ENCODE measurements at places on chromosomes 2 and 18.
A peak's percentile ranks its signal among the peaks of the same experiment; 100 is the strongest.

DNA sequence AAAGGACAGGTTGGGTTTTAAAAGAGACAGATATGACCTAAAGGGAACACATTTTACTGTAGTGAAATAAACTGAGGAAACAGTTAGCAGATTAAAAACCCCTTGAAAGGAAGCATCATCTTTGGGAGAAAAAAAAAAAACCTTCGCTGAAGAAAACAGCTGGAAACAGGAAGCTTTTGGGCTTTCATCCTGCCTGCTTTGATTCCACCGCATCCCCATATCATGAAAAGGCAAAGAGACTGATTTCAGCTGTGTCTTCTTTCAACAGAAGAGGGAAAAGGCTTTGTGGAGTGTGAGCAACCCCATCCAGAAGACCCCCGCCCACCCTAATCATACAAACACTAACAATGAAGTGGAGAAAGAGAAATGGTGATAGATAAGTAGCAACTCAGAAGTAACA is 86.4 kb downstream of the TCF4 start:
- DNase-seq: peak; percentile 24

DNA sequence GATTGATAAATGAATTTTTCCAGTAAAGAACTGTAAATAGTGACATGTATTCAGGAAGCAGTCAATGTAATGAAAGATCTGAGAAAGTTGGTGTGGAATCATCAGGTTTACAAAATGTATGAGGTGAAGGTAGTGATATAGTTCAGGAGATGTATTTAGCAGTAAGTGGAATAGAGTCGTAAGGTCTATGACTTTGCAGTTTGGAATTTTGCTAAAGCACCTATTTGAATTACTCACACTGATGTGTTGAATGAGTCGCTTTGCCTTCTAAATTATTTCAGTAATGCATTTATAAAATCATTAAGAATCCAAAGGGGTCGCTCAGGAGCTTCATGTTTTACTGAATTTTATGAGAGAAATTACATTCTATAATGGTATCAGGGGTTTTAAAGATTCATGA is 713.7 kb downstream of the DSC3 start:
- no peak for DNase-seq

- DNase-seq: no peak
Observed at GRCh38 chr2:161956738-161957137, 117.3 kb downstream of the DPP4 start.

DNA sequence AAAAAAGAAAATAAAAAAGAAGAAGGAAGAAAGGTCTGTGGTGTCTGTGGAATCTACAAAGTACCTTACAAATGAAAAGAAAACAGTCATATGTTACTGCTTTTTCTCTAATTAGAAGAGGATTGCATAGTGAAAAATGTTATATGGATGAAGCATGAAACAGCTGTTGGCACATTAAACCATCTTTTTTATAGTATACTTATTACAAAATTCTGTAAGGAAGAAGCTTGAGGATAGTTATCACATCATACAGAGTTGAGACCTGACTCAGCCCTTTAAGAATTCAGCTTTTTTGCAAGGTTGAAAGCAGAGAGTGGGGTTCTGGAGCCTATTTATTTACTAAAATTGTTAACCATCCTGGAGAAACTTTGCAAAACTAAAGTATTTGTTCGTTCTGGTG is 222.7 kb downstream of the PHLPP1 start:
- peak; percentile 7 for DNase-seq

- DNase-seq: no peak
Observed at GRCh38 chr18:37107748-37108522, 279.0 kb downstream of the KIAA1328 start.

- no peak for DNase-seq
Observed at GRCh38 chr2:9707008-9707407, 76.2 kb upstream of the YWHAQ start.

GRCh38 chr2:202014759-202015211 is 18.9 kb upstream of the FZD7 start:
- DNase-seq: peak; percentile 56

DNA sequence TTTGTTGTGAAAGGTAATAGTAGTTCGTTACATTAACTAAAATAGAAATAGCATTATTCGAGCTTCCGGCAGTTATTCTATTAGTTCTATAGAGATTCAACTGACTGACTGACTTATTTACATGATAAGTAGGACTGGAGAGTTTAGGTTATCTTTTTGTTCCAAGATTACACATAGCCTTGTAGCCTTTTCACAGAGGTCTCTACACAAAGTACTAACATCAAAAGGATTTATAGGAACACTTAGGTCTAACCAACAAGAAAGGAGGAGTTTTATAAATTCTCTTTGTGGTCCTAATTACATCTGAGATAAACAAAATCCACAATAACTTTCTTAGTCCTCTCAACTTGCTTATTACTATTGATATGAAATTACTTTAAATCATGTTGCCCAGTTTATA is 62.8 kb downstream of the SOS1 start:
- DNase-seq: no peak

- peak; percentile 82 for DNase-seq
Observed at GRCh38 chr2:205719847-205720246, 37.5 kb downstream of the NRP2 start.

- DNase-seq: no peak
Observed at GRCh38 chr2:20576598-20577115, 74.2 kb downstream of the HS1BP3 start.

- DNase-seq: no peak
Observed at GRCh38 chr18:58525928-58526424, 102.9 kb downstream of the ALPK2 start.

DNA sequence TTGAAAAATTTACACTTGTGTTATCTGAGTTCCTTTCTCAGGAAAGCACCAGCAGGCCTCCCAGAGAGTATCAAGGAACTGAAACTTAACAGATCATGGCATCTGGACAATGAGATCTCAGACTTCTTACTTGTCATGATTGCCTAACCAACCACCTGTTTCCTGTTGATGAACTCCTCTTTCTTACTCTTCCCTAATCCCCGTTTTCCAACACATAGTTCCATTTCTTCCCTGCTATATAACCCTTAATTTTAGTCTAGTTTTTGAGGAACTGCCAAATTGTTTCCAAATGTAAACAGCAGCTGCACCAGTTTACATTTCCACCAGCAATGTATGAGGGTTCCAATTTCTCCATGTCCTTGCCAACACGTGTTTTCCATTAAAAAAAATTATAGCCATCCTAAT is 6.1 kb upstream of the FAM171B start:
- DNase-seq: no peak

DNA sequence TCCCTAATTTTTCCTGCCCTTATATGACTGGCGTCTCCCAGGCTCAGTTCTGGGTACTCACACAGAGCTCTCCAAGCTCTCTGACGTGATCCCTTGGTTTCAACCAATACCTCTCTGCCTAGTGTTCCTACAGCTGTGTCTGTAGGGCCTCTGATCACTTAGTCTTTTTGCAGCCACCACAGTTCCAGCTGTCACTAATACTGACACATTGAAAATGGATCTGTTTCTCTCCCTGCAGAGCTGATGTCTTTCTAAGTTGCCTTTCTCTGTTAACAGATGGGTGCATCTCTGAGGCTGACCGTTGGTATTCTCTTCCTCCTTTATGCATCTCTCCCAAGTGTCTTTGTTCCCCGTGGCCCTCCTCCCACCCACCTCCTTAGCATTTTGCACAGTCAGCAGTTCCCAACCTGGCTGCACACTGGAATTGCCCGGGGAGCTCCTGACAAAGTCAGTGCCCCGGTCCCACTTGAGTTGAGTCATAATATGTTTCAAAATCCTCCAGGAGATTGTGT is 62.5 kb downstream of the CERS6 start:
- peak; percentile 51 for DNase-seq

GRCh38 chr2:33377048-33377447 is 99.4 kb upstream of the RASGRP3 start:
- peak; percentile 56 for DNase-seq

- no peak for DNase-seq
Observed at GRCh38 chr2:239892441-239893235, 132.5 kb downstream of the NDUFA10 start.

DNA sequence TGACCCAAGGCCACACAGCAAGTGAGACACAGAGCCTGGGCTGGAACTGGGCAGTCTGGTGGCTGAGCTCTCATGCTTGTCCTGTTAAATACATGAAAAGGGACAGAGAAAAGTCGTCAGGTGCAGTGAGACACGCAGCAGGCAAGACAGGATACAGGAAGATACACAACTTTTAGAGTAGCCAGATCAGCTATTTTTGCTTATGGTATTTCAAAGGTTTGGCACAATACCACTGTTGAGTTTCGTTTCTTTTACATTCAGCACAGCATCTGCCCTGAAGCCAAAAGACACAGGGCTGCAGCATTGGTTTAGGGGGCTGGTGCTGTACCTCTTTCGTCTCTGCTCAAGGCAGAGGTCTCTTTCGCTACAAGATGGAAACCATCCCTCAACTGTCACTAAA is 14.0 kb downstream of the FHL2 start:
- DNase-seq: no peak

GRCh38 chr2:236886456-236886855 is 199.2 kb upstream of the COPS8 start:
- no peak for DNase-seq

DNA sequence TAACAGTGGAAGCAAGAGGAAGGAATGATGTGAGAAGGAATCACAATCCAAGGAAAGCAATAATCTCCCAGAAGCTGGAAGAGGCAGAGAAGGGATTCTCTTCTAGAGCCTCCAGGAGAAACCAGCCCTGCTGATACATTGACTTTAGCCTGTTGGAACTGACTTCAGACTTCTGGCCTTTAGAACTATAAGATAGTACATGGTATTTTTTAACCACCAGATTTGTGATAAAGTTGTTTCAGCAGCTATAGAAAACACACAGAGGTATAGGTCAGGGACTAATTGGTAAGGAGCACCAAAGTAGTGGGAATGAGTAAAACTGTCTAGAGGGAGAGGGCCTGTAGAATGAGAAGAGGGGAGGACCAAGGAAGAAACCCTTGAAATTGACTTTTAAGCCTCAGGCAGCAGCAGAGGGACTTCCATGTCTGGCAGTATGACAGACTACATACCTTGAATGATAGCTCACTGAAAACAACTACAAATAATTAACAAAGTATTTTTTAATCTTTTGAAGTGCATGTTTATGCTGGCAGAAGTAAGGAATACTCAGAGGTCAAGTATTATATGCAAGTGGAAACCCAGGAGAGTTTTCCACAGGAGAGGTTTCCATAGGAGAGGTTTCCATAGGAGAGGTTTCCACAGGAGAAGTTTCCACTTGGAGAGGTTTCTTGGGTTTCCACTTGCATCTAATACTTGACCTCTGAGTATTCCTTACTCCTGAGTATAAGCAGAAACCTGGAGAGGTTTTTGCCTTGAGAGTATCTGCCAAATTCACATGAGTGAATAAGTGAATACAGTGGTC is 33.8 kb upstream of the TMEM17 start:
- no peak for DNase-seq

GRCh38 chr18:73674125-73674865 is 473.3 kb downstream of the FBXO15 start:
- DNase-seq: no peak

- DNase-seq: no peak
Observed at GRCh38 chr2:70140791-70141211, 50.0 kb downstream of the C2orf42 start.

- DNase-seq: no peak
Observed at GRCh38 chr2:54074606-54075341, 40.6 kb upstream of the ACYP2 start.

GRCh38 chr2:236026841-236027240 is 141.3 kb downstream of the GBX2 start:
- DNase-seq: no peak

GRCh38 chr2:220134756-220135534 is 507.5 kb downstream of the SLC4A3 start:
- DNase-seq: no peak

DNA sequence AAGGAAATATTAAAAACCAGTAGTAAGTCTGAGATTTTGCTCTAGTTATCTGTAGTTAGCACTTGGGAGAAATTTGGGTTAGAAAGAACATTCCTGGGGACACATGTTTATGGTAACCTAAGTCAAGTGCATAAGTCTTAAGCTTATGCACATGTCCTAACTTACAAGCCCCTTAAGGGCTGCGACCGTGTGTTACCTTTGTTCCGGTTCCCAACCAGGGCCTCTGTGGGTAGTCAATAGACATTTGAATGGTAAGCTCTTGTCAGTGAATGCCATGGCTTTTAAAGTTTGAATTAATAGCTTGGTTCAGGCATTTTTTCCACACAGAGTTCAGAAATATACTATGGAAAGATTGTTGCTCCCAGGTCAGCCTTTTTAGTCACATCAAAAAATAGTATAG is 64.7 kb upstream of the CWC22 start:
- DNase-seq: no peak

GRCh38 chr2:154688373-154688772 is 10.1 kb upstream of the KCNJ3 start:
- DNase-seq: no peak

- no peak for DNase-seq
Observed at GRCh38 chr2:235803028-235803427, 309.2 kb downstream of the AGAP1 start.

DNA sequence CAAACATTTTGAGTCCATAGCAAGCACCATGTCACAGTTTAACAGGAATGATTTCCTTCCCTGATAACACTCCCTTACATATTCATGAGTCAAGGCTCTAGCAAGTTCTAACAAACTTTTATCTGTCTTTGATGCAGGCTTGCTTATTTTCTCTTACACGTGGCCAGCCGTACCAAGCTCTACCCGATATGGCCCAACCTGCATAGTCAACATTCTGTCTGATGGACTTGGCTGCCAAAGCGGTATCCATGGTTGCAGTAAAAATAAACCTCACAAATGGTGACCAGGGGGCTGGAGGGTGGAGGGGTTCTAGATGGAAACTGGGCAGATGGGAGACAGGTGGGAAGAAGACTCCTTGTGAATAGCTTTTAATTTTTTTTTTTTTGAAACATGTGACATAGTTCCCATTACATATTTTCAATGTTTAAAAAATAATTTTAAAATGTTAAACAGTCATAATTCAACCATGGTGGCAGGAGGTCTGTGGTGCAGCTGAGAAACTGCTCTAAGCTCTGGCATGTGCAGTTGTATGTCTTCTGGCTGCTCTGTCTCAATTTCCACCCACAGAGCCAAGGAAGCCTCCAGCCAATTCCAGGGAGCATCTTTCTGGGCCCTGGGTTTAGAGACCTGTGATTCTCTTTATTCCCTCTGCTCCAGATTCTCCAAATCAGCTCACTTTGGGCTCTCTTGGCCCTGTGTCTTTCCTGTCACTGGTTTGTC is 20.7 kb upstream of the CXCR1 start:
- DNase-seq: peak; percentile 32

DNA sequence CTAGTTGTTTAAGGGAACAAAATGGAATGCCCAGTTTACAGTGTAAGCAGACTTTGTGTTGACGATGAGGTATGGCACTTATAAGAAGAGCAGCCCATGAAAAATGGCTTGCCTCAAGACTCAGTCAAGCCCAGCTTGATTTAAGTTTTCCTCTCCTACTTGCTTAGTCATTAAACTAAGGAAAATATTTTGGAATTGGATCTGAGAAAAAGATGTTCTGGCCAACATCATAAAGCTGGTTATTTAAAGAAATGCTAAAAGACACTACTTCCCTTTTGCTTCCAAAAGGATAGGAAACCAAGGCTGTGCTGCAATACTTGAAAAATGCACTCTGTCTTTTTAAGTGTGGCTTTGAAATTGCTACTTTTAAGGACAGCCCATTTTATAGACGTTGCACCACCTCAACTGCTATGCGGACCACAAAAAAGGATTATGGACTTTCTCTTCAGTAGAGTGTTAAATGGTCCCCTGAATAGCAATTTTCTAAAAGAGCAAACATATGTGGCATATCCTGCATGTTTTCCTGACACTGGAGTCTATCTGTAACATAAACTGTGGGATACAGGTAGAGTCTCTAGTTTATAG is 32.1 kb downstream of the CCDC141 start:
- peak; percentile 85 for DNase-seq

GRCh38 chr2:150047620-150048222 is 439.7 kb downstream of the RND3 start:
- peak; percentile 10 for DNase-seq
